ENCODE measurements at places on chromosomes 4 and X.

GRCh38 chrX:154486396-154487207 is at the start of gene UBL4A:
UBL4A (minus strand) TSS chrX:154486615; CDS start chrX:154486584, 31 bp downstream.
- DNase-seq, result peak; percentile 65

DNA sequence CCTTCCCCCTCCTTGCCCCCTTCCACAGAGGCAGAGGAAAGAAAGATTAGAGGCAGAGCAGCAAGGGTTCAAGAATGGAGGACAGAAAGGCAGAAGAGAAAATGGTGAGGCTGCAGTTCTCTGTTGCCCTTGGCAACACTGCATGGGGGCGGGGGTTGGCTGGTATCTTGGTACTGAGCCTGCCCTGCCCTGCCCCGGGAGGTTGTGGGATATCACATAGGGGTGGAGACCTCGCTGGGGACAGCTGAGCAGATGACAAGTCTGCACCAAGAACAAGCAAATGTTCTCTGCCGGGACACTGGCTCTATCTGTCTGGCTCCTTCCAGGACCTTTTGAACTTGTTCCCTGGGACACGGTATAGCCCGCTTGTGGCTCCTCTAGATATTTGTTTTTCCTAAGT is 39.8 kb downstream of the NHS start:
- peak; percentile 19 for DNase-seq

DNA sequence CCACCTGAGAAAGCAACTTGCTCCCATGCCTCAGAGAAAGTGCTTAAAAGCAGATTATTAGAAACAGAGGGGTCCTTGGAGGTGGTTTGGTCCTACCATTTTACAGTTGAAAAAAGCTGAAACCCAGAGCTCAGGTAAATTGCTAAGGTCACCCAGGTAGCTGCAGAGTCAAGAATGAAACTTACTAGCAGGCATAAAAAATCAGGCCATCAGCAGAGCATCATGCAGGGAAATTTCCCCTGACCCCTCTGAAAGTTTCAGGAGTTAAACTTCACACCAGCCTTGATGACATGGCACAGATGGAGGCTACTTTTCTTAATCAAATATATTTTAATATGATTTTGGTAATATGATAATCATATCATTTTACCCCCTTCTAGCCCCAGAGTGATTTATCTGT is 70.3 kb downstream of the IRF2 start:
- no peak for DNase-seq

DNA sequence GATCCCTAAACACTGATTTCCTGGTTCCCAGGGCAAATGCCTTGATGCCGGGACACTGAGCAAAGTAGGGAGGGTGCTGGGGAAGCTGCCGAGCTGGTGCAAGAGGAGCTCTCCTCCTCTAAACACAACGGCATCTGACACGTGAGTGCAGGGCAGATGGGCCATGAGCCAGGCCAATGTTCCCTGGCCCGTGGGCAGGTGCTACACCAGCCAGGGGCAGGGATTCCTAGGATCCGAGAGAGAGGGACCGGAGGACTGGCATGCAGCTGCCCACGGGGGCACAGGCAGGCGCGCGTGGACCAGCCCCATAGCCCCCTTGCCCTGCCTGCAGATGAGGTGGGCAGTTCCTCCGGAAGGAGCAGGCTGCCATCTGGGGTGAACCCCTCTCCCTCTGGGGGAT is 66.8 kb upstream of the AFAP1 start:
- no peak for DNase-seq

DNA sequence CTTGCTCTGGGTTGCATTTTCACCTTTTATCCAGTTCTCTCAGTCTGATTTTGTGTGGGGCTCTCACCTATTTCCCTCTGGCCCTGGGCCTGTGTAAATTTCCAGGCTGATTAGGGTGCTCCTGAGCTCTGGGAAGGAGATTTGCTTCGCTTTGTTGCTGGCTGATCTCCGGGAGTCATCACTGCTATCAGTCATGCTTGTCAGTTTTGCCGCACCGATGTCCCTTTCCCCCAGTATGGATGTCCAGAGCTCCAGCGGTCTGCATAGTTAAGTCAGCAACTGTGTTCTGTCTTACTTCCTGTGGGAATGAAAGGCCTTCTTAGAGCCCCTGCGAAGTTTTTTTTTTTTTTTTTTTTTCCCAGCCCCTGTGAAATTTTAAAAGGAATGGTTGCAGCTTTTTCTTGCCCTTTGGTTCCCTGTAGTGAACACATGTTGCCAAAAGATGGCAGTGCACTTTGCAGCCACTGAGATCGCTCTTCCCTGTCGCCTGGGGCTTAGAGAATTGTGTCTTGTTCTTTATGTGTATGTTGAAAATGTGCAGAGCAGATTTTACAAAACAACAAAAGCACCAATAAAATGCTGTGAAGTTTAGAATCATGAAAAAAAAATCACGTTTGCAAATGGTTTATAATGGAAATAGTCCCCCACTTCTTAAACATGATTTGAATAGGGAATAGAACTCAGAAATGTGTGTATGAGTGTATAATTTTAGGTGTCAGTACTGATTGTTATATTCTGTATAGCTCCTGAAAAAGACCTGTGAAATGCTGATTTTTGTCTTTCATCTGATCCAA is 109.1 kb upstream of the SLC4A4 start:
- no peak for DNase-seq

- no peak for DNase-seq
These were observed 651.3 kb downstream of the TECRL start for GRCh38 chr4:63757929-63758328.

- DNase-seq, result no peak
These were observed 133.2 kb downstream of the NLGN4X start for GRCh38 chrX:6095469-6095868.

DNA sequence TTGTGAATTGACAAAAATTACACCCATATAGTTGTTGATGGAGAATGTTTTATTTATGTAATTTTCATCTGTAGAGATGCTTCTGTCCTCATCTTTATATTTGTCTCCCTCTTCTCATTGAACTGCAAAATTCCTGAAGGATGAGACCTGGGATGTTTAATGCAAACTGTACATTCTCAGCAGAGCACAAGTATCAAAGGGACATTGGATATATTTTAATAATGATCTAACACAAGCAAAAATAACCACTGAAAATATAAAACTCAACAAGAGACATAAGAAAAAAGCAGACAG is 28.6 kb downstream of the UGDH start:
- DNase-seq, result no peak

GRCh38 chr4:89134775-89135319 is 23.5 kb downstream of the TIGD2 start:
- DNase-seq, result no peak

- DNase-seq, result no peak
These were observed 269.0 kb upstream of the PABPC4L start for GRCh38 chr4:134470544-134470943.

- DNase-seq, result no peak
These were observed 177.0 kb downstream of the CAMK2D start for GRCh38 chr4:113584407-113585150.

DNA sequence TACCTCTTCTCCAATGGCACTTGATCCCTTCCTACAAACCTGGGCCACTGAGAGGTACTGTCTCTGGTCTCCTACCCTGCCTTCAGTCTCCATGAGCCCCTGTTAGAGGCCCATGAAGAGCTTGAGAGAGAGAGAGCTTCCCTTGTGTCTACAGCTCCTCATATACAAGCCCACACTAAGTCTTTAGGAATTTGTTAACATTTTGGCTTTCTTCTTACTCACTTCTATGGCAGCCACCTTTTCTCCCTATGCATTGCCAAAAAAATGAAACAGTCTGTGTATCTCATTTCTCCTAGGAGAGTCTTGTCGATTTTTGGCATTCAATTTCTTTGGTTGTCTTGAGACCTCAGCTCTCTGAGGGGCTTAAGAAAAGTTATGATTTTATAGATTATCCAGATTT is 90.9 kb upstream of the LNX1 start:
- no peak for DNase-seq

GRCh38 chr4:3639613-3640586 is 107.7 kb upstream of the LRPAP1 start:
- no peak for DNase-seq

GRCh38 chr4:129358571-129358970 is 262.6 kb downstream of the C4orf33 start:
- DNase-seq, result no peak

GRCh38 chrX:113551919-113552318 is 711.3 kb upstream of the AMOT start:
- no peak for DNase-seq

DNA sequence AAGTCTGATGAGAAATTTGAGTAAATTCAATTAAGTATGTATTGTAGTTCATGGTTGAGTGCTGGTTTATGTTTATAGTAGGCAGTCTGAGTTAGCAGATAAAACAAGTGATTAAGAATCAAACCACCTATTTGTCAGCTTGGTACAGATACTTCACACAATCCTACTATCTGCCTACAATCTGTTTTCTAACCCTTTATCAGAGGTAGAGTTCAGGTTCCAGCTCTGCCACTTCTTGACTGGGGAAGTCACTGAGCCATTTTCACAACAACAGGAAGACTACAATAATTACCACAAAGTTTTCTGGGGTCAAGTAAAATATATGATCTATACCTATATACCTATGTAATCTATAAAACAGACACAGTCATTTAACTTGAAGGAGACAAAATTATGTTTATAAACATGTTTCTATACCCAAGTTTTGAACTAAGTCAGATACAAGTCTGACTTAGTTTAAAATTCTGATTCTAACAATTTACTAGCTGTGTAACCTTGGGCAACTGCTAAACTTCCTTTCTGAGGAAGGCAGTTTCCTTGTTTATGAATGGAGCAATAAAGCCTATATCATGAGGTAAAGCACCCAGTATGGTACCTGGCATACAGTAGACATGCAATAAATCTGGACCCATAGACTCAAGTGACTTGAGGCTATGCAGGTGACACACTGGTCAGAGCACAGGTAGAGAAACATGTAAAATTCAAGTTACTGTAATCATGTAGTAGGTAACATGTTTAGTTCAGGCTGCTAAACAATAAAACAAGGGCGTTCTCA is 37.2 kb upstream of the BDH2 start:
- no peak for DNase-seq

- DNase-seq, result no peak
These were observed 18.0 kb downstream of the LYAR start for GRCh38 chr4:4271912-4272311.

DNA sequence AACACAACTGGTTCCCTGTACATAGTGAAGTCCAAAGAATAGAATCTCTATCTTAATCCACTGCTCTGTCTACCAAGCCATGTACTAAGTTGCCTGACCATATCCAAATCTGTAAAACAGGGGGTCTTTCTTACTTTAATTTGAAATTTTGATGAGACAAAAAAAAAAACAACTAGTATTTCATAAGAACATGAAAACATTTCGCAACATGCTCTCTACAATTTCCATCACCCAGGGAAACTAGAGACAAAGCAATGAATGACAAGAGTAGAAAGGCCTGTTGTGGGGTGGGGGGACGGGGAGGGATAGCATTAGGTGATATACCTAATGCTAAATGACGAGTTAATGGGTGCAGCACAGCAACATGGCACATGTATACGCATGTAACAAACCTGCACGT is 279.9 kb downstream of the PPP3CA start:
- no peak for DNase-seq

DNA sequence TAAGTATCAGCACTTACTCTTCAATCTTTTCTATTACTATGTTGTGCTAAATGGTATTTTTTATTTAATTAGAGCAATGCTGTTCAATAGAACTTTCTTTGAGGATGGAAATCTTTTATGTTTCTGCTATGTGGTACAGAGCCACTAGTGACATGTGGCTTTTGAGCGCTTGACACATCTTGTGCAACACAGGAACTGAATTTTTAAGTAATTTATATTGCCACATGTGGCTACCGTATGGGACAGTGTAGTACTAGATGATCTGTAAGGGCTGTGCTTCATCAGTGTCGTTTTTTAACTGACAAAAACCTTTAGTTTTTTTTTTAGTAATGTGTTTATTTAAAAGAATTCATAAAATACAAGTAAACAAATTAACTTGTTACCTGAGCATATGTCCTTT is 22.4 kb downstream of the HPRT1 start:
- DNase-seq, result no peak

- no peak for DNase-seq
These were observed 180.4 kb downstream of the SLIT2 start for GRCh38 chr4:20432088-20432487.

- no peak for DNase-seq
These were observed 143.8 kb downstream of the FBXW7 start for GRCh38 chr4:152392079-152392478.

GRCh38 chr4:29390921-29391320 is 1329.2 kb upstream of the PCDH7 start:
- DNase-seq, result no peak

- no peak for DNase-seq
These were observed 59.0 kb downstream of the CCSER1 start for GRCh38 chr4:90186229-90186628.

DNA sequence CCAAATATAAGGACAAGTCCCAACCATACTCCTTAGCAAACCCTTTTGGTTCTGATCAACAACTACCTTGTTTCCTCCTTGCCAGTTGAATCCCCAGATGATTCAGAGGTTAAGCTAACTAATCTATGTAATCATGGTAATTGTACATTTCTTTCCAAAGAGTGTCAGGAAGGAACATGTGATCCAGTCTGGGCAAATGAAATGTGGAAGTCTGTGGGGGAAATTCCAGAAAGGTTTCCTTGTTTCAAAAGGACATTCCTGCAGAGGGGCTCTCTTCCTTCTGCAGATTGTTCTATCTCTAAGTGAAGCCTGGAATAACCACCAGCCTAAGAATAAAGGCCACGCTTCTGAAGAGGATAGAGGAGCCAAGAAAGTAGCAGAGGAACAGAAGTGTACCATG is 7.0 kb downstream of the PRSS12 start:
- DNase-seq, result no peak

- DNase-seq, result no peak
These were observed 317.0 kb downstream of the ADGRL3 start for GRCh38 chr4:61517144-61517543.

GRCh38 chrX:72304877-72305276 is 837 bp downstream of the CITED1 start:
- DNase-seq, result no peak

DNA sequence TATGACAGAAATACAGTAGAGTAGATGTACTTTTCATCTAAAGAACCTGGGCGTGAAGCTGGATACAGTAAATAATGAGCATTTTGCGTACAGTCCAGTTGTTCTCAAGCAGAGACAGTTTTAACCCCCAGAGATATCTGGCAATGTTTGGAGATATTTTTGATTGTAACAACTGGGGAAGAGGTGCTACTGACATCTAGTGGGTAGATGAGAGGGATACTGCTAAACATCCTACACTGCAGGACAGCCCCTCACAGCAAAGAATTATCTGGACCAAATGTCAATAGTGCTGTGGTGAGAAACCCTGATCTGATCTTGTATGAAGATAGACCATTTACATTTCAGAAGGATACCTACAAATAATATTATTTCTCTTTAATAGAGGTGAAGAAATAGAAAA is 200.2 kb upstream of the FAM47A start:
- no peak for DNase-seq

GRCh38 chr4:89800012-89800516 is 36.9 kb downstream of the SNCA start:
- DNase-seq, result no peak
